CD4-positive, CD25-positive, alpha-beta regulatory T cell (primary cell): ENCODE measurements at places on chromosomes 6 and 20. TPM values are rescaled to one million over a fixed set of nuclear protein-coding genes. Genes with fewer than 3 reads are reported as not detected.

DNA sequence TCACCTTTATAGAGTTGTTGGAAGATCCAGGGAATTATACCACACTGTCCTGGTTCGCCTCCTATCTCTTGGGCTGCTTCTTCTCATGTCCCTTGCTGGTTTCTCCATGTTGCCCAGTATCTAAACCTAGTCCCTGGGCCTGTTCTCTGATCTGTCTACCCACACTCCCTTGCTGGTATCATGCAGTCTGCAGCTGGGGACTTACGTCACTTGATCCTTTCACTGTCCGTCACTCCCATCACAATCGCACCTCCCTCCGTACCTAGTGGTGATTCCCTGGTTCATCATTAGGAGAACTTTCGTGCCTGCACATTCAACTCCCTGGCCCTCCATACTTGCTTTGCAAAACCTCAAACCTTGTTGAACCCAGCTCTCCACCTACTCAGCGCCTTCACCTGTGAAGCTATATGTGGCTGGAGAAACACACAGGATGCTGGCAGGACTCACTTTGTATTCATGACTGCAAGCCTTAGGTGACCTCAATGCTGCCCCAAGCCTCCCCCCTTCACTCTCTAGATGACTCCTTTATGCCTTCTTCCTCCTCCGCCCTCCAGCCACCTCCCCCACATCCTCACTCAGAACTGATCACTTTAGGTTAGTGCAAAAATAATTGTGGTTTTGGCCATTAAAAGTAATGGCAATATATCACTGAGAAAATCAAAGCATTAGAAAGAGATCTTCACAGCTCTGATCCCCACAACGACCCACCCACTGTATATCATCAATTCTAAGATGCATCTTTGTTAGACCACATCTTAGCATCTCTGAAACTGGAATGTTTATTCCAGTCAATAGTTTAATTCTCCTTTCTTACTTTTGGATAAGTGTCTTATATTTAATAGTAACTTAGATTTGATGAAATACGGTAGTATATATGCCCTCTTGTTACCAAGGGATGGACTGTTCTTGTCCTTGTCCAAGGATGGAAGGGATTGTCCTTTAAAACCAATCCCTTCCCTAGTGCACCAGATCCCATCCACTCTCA lies 26.4 kb downstream of the GDAP1L1 start:
- DNase-seq = no peak
- H3K4me3 ChIP-seq = no peak overlapping the region
- H3K4me1 ChIP-seq = no peaks in the 10 kb centered on the region
- no peaks in the 10 kb centered on the region for H3K27me3 ChIP-seq
- H3K36me3 ChIP-seq = no peaks in the 10 kb centered on the region

GRCh38 chr6:38417521-38417920 lies 222.2 kb downstream of the BTBD9 start:
- no peaks in the 10 kb centered on the region for H3K36me3 ChIP-seq
- H3K27ac ChIP-seq = no peak overlapping the region
- H3K4me3 ChIP-seq = no peak overlapping the region
- H3K4me1 ChIP-seq = no peaks in the 10 kb centered on the region

GRCh38 chr6:151796842-151797530 lies 10.5 kb upstream of the ESR1 start:
- H3K4me1 ChIP-seq = no peaks in the 10 kb centered on the region
- no peak overlapping the region for H3K4me3 ChIP-seq
- H3K27ac ChIP-seq = no peak overlapping the region

- no peak overlapping the region for H3K27ac ChIP-seq
- no peak for DNase-seq
- peaks cover 7% of the 10 kb centered on the region for H3K27me3 ChIP-seq
Measured at GRCh38 chr6:39040080-39040673, 8.4 kb upstream of the GLP1R start.

DNA sequence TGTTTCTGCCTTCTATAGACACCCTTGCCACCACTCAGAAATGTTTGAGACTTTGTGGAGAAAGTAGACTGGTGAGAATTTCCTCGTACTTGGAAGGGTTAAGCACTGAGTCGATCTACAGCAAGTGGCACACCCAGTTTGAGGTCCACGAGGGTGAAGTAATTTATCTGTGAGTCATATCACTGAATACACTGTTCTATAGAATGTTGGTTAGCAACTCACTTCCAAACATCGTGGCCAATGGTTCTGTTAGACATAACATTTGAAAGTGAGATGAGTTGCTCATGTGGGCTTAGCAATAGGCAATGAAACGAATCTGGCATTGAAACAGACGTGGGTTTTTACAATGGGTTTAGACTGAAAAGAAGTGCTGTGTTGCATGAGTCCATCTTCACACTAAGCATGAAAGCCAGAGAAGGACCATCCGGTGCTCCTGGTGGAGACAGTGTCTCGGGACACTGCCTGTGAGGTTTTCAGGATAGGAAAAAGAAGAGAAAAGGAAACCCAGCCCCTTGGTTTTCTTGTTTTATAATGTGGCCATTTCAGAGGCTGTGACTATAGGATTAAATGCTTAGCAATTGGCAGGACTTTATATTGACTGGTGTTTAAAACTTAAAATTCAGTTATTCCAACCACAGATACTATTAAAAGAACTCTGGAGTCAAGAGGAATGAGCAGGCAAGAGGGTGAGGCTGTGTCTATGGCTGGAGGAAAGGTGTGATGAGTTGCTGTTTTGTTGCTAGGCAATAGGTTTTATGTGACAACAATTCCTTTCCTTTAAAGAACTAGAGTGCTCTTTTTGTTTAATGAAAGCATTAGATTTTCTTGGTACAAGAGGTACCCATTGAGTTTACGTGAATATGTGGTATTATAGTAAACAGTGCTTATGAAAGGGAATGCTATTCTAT lies 31.0 kb upstream of the EZR start:
- H3K4me1 ChIP-seq = peaks cover 54% of the 10 kb centered on the region
- H3K27me3 ChIP-seq = no peaks in the 10 kb centered on the region
- peak overlapping the region; percentile 97 for H3K27ac ChIP-seq
- H3K4me3 ChIP-seq = peak overlapping the region; percentile 65
- H3K36me3 ChIP-seq = no peaks in the 10 kb centered on the region

MCHR2 gene
- not detected for total RNA-seq

RAD21L1 gene
- total RNA-seq = not detected

TJAP1 gene
- 36.3 TPM for total RNA-seq

LY6G6C gene
- not detected for total RNA-seq

ARHGAP40 gene
- not detected for total RNA-seq
